ENCODE measurements at places on chromosomes 4 and X.

DNA sequence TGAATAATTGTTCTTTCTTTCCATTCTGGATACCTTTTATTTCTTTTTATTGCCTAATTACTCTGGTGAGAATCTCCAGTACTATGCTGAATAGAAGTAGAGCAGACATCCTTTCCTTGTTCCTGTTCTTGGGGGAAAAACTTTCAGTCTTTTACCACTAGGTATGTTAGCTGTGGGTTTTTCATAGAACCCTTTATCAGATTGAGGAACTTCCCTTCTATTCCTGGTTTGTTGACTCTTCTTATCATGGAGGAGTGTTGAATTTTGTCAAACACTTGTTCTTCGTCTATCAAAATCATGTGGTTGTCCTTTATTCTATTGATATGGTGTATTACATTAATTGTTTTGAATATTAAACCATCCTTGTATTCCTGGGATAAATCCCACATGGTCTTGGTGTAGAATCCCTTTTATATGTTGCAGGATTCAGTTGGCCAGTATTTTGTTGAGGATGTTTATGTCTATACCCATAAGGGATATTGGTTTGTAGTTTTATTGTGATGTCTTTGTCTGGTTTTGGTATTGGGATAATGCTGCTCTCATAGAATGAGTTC, 23.6 kb downstream of the SH3BP2 start:
- DNase-seq = no peak

- no peak for DNase-seq
Measured at GRCh38 chr4:602559-602942, 22.8 kb upstream of the PDE6B start.

GRCh38 chrX:9372866-9373265, 92.0 kb upstream of the TBL1X start:
- no peak for DNase-seq

DNA sequence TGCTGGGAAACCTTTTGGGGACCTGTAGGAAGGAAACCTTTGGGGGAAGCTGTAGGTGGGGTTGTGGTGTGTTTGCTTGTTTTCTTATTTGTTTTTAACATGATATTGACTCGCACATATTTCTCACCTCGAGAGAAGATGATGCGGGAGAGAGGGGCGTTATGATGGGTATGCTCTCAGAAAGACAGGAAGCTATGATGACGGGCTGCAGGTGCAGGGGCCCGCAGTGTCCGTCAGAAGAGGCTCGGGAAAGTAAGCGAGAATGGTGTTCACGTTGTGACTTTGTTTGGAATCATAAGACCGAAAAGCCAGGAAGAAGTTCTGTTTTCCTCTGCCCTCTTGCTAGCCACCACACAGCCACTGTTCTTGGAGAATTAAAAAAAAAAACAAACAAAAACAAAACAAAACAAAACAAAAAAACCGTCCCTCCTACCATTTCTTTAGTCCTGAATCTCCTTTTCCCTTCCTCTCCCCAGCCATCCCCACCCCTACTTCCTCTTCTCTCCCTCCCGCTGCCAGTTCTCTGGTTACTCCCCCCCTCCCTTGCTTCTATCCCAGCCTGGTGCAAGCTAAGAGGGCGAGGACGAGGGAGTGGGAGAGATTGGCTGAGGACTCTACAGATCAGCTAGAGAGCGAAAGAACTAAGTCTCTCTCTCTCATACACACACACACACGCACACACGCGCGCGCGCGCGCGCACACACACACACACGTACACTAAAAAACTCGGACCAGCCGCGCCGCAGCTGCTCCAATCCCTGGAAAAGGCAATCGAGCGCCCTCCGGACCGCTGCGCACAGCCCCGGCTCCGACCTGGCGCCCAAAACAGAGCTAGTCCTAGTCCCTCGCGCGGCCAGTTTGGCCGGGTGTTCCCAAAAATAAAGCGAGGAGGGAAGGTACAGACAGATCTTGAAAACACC, at the start of gene BMP3:
Gene BMP3 (plus strand): TSS at position 648 of the 920 bp plus-strand sequence. CDS start 577 bp downstream, outside the sequence.
- DNase-seq = no peak

GRCh38 chr4:113467581-113467980, 294.0 kb downstream of the CAMK2D start:
- DNase-seq = peak; percentile 51

- DNase-seq = no peak
Measured at GRCh38 chrX:39935411-39936064, 162.2 kb downstream of the BCOR start.

DNA sequence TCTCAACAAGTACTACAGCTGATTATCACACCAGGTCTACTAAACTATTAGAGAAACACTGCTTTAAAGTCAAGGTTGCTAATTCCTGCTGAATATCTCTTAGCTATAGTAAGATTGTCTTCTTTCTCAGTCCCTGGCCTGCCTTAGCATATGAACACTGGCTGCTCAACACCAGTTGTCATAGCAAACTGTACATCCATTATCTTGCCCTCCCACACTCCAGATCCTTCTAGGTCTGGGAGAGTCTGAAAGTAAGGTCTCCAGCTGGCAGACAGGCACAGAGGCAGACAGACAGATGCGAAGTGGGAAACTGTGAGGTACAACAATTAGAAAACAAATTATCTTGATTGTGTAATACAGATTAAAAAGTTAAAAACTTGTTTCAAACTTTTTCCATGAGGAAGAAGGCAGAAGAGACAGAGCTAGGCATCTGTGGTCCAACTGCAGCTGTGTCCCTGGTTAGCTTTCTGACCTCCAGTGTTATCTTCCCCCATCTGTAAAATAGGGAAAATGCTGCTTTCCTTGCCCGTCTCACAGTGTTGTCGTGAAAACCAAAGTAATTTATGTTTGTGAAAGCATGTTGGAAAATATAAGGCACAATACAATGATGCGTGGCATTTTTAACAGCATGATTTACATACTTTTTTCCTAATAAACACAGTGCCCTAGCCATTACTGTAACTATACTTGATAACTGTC, 133.8 kb downstream of the KLHL13 start:
- no peak for DNase-seq

GRCh38 chr4:81724925-81725329, 253.2 kb upstream of the RASGEF1B start:
- DNase-seq = no peak

DNA sequence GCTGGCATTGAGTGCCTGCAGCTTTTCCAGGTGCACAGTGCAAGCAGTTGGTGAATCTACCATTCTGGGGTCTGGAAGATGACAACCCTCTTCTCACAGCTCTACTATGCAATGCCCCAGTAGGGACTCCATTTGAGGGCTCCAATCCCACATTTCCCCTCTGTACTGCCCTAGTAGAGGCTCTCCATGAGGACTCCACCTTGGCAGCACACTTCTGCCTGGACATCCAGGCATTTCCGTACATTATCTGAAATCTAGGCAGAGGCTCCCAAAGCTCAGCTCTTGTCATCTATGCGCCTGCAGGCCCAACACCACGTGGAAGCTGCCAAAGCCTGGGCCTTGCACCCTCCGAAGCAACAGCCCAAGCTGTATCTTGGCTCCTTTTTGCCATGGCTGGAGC, 8.4 kb upstream of the SMAD1 start:
- no peak for DNase-seq

GRCh38 chr4:77826275-77826674, 7.1 kb upstream of the CNOT6L start:
- no peak for DNase-seq

GRCh38 chrX:68532831-68533533, 34.1 kb downstream of the YIPF6 start:
- DNase-seq = no peak

DNA sequence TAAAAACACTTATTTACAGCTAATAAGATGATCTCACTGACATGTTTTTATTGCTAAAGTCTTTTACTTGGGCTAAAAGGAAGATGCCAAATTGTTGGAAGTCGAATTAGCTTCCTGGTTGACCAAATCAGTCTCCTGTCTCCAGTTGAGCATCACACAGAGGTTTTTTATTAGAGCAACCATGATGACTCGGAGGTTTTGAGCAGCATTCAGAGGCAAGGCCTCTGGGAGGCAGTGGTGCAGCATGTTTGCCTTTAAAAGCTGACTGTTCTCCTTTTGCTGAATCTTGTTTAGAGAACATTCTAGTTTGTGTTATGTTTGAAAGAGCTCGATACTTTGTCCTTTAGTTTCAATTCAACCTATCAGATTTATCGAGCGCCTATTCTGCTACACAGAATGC, 2.1 kb downstream of the UCHL1 start:
- DNase-seq = peak; percentile 1

GRCh38 chrX:19879181-19879580, 8.2 kb downstream of the SH3KBP1 start:
- DNase-seq = no peak

- DNase-seq = peak; percentile 89
Measured at GRCh38 chr4:137531986-137532868, at the start of gene PCDH18. PCDH18 (minus strand) TSS chr4:137532494; CDS start chr4:137532088, 406 bp downstream.

DNA sequence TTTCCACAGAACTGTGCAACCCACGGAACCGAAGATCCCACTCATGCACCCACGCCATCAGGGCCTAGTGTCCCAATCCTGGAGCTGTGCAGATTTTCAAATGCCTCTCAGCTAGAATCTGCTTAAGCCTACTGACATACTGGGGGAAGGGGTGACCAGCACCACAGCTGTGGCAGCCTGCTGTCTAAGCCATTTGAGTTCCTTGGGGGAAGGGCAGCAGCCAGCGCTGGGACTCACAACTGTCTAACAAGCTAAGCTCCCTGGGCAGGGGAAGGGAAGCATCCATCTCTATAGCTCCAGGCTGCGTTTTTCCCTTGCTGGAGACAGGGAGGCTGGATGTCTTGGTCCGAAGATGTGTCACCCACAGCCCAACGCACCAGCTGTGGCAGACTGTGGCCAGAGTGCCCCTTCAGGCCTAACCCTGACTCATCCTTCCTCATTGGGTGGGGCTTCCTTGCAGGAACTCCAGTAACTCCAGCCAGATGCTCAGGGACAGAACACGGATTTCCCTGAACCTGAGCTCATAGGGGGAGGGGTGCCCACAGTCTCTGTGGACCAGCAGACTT, 194.8 kb downstream of the CHRDL1 start:
- DNase-seq = no peak

GRCh38 chr4:98828801-98829200, 100.1 kb downstream of the EIF4E start:
- no peak for DNase-seq

- DNase-seq = no peak
Measured at GRCh38 chr4:48596336-48596735, 106.3 kb downstream of the ZAR1 start.

GRCh38 chr4:85895755-85896154, 420.8 kb downstream of the ARHGAP24 start:
- no peak for DNase-seq

GRCh38 chr4:38804654-38805295, at the start of gene TLR1:
TLR1 (minus strand) TSS chr4:38804791; CDS start chr4:38798831, 5,960 bp downstream.
- peak; percentile 25 for DNase-seq

Measured in amniotic stem cell (primary cell).